T-helper 1 cell (primary cell): ENCODE measurements at places on chromosomes 3 and 15.

DNA sequence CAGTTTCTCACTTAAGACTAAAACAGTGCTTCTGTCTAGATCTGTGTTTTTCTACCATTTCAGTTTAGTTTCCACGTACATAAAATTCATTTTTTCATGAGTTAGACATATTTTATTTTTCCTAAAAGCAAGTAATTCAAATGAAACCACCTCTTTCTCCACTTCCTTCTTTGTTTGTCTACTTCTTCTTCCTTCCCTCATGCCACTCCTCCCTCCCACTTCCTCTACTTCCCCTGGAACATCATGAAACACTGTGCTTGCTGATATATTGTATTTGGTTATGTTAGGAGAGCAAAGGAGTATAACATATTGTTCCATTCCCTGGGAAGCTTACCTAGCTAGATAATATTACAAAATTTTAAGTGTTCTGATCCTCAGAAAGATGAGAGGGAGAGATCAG, 36.7 kb upstream of the GOLGA8B start:
- DNase-seq = no peak

DNA sequence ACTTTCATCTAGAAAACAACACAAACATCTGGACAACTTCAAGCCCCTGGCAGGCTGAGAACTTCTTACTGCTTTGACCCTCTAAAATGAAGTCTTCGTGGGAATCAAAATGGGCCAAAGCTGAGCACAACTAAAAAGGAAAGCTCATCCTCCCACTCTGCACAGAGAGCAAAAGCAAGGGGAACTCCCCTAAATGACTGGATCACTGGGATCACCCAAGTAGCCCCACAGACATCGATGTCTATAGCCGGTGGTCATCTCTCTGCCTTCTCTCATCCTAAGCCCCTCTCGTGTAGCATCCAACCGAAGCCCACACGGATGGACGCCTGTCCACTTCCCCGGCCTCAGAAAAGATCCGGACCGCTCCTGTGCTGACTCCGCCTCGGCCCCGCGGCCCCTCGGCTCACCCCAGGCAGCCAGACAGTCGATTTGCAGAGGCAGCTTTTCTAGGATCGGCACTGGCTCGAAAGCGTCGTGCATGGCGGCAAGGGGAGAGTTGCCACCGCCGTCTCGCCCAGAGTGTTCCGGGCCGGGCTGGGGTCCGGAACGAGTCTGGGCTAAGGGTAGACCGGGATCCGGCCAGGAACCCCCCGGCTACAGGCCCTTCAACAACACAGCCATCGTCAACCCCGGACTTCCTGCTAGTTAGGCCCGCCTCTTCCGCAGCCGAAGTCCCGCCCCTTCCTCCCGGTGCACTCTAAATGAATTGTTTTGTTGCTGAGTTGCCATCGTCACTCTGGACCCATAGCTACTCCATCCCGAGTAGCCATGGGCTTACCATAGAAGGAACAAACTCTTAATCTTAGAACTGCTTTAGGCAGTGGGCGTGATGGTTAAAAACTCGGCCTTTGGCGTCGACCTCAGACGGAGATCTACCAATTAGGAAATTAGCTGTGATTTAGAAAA, at the start of gene VPS39:
TSS of gene VPS39 (minus strand) at position 631 of the 906 bp plus-strand sequence. CDS start at position 480, 151 bp downstream.
- DNase-seq = peak; percentile 56

DNA sequence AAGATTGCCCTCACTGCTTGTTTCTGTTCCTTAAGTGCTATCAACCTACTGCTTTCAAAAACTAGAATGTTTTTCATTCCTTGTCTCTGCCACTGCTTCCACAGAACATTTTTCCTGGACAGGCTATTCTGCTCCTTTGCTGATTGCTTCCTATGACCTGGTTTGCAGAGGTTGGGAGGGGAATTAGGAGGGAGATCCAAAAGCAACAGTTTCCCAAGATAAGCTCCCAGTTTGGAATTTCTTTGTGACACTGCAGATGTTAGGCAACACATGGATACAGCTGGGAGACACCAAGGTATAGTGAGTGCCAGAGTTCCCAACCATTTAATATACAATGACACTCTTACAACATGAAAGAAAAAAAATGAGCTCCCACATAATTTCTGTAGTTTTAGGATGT, 1036.5 kb downstream of the ROBO2 start:
- DNase-seq = no peak

GRCh38 chr3:14369675-14370669, 32.4 kb upstream of the SLC6A6 start:
- DNase-seq = no peak

DNA sequence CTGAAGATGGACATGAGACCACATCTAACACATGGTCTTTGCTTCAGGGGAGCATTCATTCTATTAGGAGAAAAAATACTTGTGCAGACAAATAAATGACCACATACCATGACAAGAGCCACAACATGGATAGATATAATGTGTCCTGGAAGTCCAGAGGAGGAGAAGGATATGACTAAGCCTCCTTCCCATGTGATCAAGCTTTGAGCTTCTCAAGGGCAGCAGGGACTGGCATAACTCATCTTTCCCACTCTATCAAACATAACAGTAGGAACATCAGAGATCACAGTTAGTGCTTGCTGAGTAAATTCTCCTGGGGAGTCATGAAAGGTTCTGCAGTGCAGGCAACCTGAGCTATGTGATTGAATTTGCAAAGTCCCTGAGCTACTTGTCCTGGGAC, 86.0 kb upstream of the LPP start:
- DNase-seq = no peak

DNA sequence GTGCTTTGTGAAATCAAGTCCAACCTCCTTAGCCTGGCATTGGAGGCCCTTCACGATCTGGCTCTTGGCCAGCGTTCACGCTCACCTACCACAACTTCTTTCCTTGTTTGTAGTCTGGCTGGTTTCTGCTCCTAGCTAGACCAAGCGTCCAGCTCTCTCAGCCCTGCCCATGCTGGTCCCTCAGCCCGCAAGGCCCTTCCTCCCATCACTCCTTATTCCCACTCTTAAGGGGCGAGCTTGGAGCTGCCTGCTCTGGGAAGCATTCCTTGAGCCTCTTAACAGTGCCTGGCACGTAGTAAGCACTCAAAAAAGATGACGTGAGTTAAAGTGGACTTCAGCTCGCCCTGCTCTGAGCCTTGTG, 8.7 kb downstream of the SLC6A6 start:
- no peak for DNase-seq

GRCh38 chr3:29277249-29277648, 3.6 kb upstream of the RBMS3 start:
- no peak for DNase-seq

GRCh38 chr3:113565555-113565954, 33.2 kb downstream of the SIDT1 start:
- DNase-seq = no peak

GRCh38 chr3:98612996-98613517, 19.6 kb upstream of the CPOX start:
- DNase-seq = no peak

GRCh38 chr15:27342991-27343390, 372.0 kb downstream of the GABRG3 start:
- DNase-seq = no peak

GRCh38 chr3:129793942-129794310, 99.6 kb downstream of the TMCC1 start:
- DNase-seq = no peak

GRCh38 chr3:46709157-46709654, 8.0 kb downstream of the TMIE start:
- no peak for DNase-seq

GRCh38 chr3:2236203-2236602, 137.5 kb downstream of the CNTN4 start:
- DNase-seq = no peak

- DNase-seq = peak; percentile 16
Observed at GRCh38 chr15:73325191-73325861, 43.4 kb downstream of the HCN4 start.
